Activated CD4-positive, CD25-positive, alpha-beta regulatory T cell treated with anti-CD3 and anti-CD28 coated beads, Interleukin-2, amount 50 U/mL, for 16 hours (primary cell): ENCODE measurements at places on chromosomes 12 and 14.

DNA sequence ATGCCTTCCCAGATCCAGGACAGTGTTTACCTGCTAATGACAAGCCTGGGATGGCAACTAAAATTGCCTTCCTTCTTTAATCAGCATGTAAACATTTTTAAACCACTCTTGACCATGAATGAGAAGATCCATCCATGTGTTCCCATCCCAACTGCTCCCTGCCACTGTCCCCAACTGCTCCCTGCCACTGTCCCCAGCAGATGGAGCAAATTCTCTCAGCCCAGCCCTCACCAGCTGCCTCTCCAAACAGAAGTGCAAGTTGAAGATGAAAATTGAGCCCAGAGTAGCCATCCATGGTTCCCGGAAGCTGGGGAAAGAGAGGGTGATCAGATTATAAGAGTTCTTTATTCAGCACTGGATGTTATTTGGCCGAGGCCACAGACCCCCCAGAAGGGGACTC lies 133.1 kb downstream of the SLC15A4 start:
- DNase-seq: no peak

DNA sequence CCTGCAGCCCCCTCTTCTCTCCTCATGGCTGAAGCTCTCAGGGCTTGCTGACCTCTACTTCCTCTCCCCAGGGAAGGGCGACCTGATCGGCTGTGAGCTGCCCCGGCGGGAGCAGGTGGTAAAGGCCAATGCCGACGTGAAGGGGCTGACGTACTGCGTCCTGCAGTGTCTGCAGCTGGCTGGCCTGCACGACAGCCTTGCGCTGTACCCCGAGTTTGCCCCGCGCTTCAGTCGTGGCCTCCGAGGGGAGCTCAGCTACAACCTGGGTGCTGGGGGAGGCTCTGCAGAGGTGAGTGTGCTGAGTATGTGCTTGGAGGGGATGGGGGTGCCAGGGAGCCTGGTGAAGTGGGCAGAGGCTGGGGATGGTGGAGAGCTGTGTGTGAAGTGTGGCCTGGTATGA lies 13.7 kb downstream of the MCRS1 start:
- no peak for DNase-seq

- no peak for DNase-seq
Observed at GRCh38 chr12:96402061-96402460, 1.8 kb upstream of the CDK17 start.

DNA sequence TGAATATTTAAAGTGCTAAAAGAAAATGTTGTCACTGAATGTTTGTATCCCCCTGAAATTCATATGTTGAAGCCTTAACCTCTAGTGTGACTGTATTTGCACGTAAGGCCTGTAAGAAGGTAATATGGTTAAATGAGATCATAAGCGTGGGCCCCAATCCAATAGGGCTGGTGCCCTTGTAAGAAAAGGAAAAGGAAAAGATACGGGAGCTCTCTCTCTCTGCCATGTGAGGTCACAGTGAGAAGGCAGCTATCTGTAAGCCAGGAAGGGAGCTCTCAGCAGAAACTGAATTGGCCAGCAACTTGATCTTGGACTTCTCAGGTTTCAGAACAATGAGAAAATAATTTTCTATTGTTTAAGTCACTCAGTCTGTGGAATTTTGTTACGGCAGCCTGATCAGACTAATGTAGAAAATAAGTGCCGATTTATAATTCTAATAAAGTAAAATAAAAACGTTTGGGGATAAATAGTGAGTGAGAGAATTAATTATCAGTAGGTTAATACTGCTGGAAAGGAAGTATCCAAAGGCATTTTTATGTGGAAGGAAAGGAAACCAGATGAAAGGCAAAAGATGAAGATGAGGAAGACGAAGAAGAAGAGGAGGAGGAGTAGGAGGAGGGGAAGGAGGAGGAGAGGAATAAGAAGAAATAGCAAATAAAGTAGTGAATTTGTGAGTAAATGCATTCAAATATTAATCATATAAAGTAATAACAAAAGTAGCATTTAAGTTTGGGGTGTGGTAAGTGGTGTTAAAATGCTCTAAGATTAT lies 188.5 kb upstream of the KRR1 start:
- DNase-seq: no peak

DNA sequence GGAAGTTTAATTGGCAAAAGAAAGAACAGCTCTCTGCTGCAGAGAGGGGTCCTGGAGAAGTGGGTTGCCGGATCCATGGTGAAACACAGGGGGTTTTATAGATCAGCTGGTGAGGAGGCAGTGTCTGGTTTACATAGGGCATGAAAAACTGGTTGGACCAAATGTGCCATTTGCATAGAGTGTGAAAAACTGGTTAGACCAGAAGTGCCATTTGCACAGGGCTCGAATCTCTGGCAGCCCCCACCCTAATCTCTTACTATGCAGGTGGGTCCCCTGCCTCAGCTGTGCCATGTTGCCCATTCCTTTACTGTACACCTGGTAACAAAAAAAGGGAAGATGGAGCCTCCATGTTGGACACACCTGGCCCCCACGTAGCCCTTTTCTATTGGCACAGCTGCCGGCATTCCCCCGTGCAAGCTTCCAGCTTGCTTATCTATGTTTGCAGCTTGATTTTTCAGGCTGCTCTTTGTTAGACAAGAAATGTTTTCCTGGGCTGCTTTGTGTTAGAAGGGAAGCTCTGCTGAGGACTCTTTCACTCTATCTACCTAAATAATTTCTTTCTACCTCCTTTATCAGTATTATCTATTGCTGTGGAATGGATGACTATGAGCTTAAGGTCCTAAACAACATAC lies 61.1 kb upstream of the TMEM132D start:
- no peak for DNase-seq

DNA sequence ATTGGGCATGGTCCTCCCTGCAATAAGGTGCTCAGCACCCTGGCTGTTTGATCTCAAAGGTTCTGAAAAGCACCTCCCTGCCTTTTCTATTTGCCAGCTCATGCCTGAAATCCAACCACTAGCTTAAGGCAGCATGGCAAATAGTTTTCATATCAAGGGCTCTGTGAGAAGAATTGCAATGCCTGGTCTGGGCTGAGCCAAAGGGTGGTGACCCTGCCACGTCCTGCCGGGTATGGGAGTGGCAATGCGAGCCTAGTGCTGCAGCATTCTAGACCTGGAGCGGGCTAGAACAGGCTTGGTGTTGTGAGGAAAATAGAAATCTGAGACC lies 2.3 kb upstream of the SCNN1A start:
- DNase-seq: no peak

DNA sequence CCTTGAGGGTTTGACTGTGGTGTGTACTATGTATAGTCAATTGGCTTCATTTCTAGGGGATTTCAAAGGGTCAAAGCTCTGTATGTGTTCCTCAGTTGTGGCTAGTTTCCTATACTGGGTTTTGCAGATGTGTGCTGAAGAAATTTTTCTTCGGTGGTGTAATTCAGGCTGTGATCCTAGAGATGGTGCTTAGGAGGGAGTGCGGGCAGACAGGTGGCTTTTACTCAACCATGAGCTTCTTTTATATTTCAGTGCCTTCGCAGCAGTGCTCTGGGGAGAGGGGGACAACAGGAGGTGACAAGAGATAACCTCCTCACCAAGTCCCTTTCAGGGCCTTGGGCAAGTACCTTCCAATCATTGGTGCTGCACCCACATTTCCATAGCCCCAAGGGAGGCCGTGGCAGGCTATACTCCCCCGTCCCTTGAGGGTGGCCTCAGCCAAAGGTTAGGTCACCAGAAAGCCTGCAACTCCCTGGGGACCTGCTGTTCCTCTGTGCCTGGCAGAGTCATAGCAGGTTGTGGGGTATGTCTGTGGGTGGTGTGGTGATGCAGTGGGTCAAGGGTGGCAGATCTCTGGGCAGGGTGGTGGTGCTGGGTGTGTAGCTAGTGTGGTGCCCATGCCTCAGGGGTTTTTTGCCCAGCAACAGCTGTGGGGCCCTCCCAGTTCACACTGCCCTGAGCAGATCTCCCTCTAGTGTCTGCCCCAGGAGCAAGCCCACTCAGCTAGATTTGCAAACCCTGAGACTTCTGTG lies 37.0 kb upstream of the TMX1 start:
- DNase-seq: no peak

DNA sequence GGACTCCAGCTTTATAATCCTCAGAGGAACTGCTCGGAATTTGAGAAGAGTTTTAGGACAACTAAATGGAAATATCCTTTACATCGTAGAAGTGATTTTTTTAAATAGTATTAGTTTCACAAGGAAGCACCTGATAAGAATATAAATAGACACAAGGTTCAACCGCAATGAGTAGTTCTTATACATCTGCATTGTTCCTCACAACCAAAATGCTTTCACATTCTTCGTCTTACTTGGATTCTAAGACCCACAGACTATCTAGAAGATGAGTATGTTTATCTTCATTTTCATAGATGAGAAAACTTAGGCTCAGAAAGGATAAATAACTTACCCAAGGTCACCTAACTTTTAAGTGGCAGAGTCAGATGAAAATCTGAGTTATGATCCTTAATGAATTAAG lies 469.0 kb downstream of the GALC start:
- no peak for DNase-seq

GRCh38 chr12:121299662-121300061 lies 3.2 kb upstream of the CAMKK2 start:
- DNase-seq: no peak

DNA sequence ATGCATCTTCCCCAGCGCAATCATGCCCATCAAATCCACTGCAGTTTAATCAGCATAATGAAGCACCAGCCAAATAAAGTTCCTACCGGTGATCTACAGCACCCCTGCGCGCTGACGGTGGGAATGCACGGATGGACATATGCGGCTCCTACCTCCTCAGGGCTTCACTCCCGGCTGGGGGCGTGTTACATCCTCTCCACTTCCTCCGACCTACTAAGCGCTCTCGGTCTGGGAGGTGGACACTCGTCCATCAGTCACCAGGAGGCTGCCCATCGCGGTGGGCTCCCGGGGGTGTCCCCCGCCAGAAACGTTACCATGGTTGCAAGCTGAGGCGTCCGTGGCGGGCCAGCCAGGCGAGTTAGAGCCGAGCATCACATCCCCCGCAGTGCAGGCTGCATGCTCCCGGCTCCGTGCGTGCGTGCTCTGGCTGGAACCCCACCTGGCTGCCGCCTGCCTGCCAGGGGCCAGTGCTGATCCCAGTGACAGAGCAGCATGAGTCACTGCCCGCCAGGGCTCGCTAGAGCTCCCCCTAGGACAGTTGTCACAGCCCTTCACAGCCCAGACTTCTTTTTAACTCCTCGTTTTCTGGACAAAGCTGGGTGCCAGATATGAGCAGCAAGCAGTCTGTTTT lies 73.0 kb downstream of the CIT start:
- DNase-seq: no peak

GRCh38 chr12:21894792-21895595 lies 46.2 kb downstream of the ABCC9 start:
- DNase-seq: no peak

DNA sequence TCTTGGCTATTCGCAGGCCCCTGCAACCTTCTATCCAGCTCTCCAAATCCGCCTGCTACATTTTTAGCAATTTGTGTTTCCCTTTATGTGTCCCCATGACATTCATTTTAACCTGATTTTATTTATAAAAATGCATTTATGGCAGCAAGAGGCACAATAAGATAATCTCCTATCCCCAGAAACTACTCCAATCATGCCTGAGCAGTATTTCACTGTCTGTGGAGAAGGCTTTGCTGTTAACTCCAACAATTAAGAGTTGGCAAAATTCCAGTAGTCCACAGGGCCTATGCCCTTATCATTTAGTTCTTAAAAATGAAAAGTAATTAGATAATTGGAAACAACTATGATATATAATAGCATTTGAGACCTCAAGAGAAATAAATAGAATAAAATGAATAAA lies 462.4 kb downstream of the TRHDE start:
- no peak for DNase-seq

GRCh38 chr12:2976581-2976996 lies 17.4 kb downstream of the TEAD4 start:
- no peak for DNase-seq
